ENCODE measurements at places on chromosomes 6 and 20.
A peak's percentile ranks its signal among the peaks of the same experiment; 100 is the strongest.

DNA sequence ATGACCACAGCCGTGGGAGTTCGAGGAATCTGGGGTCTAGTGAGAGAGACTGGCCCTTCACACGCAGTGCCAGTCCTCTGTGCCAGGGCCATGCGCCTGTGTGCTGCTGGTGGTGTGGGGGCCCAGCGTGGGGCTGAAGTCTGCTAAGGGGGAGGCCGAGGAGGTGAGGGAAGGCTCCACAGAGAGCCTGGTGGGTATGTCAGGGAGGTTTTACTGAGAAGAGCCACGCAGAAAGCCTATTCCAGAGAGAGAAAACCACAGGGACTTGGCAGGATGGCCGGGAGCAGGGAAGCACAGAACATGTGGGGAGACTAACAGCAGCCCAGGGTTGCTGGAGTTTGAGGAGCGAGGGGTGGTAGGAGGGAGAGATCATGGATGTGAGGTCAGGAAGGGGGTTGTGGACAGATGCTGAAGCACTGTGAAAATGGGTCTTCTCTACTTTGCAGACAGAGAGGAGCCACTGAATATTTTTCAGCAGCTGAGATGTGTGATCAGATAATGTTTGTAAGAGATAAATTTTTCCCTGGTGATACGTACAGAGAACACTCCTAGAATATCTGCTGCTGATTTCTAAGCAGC lies 35.3 kb downstream of the DUSP22 start:
- no peak for ATAC-seq

DNA sequence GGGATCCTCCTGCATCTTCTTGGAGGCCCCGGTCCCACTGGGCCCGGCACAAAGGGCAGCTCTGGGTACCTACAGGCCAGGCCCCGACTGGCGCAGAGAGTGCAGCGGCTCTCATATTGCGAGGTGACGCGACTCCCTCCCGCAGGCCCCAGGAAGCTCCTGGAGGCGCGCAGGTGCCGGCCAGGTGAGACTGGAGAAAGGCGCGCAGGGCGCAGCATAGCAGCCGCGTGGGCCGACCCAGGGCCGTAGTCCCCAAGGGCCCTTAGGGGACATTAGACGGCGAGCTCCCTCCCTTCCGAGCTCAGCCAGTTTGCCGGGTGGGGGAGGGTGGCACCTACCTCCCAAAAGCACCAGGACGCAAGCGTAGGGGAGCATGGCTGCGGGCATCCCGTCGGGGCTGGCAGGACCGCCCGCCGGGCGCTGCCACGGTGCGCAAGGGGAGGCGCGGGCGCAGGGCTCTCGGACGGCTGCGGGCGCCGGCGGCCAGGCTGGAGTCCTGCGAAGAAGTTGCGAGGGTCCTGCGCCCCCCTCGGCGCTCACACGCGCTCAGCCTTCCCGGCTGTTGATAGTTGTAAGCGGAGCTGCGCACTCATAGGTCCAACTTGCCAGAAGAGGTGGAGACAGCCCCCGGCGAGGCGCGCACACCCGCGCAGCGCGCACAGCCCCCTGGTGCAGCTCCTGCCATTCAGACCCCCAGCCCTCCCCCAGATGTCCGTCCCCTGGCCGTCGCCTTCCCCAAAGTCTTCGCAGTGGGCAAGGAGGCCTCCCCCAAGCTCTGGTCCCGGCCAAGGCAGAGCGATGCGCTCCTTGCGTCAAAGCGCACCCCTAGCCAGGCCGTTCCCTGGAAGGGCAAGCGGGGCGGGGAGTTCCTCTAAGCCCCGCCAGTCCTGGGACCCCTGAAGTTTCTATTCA lies 622 bp downstream of the APCDD1L start:
- no peak for ATAC-seq

DNA sequence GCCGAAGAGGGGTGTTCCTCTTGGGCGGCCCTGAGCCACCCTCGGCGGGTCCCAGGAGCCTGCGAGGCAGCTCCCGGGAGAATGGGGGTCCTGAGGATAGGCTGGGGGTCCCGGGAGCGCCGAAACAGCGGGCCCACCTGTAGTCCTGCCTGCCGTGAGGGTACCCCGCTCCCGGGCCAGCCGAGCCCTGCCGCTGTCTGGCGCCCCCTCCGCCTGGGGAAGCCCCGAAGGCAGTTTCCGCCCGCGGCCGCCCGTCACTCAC lies 280 bp downstream of the SPATA2 start:
- no peak for ATAC-seq

GRCh38 chr6:64014595-64014994 lies 379.0 kb downstream of the PHF3 start:
- no peak for ATAC-seq

GRCh38 chr20:53258741-53259140 lies 286.6 kb downstream of the TSHZ2 start:
- no peak for ATAC-seq

DNA sequence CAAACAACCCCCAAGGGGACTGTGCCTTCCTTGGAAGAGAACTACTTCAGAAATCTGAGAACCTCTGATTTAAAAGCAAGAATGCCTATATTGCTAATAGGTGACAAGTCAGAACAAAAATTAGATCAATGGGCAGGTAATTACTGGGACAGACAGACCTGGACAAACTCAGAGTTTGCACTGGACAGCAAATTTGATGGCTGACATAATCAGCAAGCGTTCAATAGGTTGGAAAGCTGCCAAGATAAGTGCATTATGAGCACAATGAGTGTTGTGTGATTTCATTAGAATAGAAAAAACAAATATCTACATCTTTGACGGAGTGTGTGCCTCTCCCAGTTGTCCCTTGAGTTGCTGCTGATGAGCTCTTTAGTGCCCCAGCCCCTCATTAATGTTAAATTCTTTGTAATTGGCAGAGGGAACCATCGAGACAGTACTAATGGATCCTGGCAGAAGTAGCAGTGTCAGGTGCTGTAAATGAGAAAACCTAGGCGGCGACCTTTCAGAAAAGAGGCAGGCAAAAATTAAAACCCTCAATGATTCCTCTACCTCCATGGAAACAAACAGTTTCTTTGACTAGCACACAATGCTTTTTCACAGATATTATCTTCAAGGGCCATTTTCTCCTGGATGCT lies 116.5 kb upstream of the COL21A1 start:
- no peak for ATAC-seq

DNA sequence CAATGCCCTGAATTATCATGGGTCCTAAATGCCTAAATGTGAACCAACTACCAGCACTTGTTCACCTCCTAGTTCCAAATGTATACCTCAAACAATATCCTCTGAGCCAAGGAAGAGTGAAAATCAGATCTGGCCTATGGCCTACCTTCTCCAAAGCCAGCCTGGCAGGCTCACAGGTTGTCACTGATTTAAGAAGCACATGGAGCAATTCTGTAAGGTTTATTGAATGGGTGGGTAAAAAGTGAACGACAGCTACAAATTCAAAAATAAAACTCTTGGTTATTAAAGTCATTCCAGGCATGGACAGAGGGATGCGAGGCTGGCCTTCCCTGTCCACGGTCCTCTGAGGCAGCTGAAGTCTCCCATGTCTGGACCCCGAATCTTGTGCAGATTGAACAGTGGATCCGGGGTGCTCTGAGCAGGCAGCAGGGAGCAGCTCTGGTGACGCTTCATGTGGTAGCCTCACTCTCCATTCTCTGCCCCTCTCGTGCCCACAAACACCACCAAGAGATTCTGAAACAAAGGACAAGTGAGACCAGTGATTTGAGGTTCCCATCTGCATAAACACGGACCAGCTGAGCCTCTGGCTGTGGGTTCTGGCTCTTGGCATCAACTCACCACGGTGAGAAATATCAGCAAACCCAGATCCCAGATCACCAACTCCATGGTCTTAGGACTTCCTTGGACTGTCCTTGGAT lies 14.6 kb downstream of the SNHG17 start:
- ATAC-seq = no peak

- ATAC-seq = no peak
These were observed 66.1 kb upstream of the MLN start for GRCh38 chr6:33869826-33870423.

GRCh38 chr6:2998998-2999617 lies 586 bp upstream of the NQO2 start:
- ATAC-seq = peak; percentile 71
